Mesothelial cell of epicardium (in vitro differentiated cells): ENCODE measurements at places on chromosomes 6 and 20.

- no peak for DNase-seq
These were observed 7.3 kb upstream of the DOK5 start for GRCh38 chr20:54468082-54468481.

GRCh38 chr20:51688600-51689244 lies 79.5 kb downstream of the ATP9A start:
- DNase-seq = no peak

- DNase-seq = no peak
These were observed 35.8 kb upstream of the SHLD1 start for GRCh38 chr20:5714261-5715041.

- no peak for DNase-seq
These were observed 242.7 kb upstream of the TAB2 start for GRCh38 chr6:149074832-149075258.

- DNase-seq = no peak
These were observed 2.6 kb downstream of the SENP6 start for GRCh38 chr6:75604294-75604693.

DNA sequence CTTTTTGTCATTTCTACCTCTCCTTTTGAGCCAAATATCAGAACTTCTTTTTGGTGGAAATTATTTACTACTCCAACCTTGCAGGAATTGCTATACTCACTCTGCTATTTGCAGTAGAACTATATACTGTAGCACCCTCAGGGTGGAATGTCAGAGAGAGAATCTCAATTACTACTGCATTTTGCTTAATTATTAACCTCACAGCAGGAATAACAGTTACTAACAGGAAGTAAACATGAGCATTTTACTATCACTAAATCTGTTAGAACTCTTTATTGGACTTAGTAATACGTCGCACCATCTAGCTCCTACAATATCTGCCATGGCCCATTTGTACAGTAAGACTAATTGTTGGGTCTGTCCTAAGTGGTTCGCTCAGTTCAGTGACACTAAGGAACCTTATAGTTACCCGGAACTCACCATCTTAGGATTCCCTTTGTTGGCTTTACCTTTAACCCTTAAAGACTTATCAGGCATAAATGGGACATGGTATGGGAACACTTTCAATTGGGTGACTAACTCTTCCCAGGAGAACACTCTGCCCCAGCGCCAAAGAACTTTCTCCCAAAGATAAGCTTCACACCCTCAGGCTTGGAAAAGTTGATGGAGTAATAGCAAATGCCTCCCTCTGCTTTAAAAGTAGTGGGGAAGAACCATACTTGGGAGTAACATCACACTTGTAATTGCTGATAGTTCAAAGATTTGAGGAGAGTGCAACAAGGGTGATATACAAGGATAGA lies 38.8 kb downstream of the PLN start:
- DNase-seq = no peak

- DNase-seq = no peak
These were observed 29.0 kb upstream of the GRM4 start for GRCh38 chr6:34174846-34175399.

DNA sequence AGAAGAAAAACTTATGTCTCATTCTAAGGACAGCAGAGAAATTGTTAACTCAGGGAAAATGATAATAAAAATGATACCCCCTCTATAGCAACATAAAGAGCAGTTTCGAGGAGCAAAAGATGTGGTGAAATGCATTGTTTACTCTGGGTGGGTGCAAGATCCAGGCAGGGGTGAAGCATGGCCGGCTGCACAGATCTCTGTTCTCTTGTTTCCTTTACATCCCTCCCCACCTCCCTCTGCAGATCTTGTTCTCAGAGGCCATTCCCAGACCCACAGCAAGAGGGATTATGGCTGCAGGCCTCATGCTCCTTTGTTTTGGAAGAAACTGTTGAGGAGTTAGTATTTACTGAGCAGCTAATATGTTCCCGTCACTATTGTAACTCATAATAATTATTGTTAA lies 1.8 kb downstream of the BTN3A1 start:
- DNase-seq = no peak

GRCh38 chr6:32713241-32713640 lies 27.9 kb upstream of the HLA-DQA2 start:
- no peak for DNase-seq

GRCh38 chr20:21028921-21029320 lies 77.2 kb downstream of the LINC00237 start:
- no peak for DNase-seq

DNA sequence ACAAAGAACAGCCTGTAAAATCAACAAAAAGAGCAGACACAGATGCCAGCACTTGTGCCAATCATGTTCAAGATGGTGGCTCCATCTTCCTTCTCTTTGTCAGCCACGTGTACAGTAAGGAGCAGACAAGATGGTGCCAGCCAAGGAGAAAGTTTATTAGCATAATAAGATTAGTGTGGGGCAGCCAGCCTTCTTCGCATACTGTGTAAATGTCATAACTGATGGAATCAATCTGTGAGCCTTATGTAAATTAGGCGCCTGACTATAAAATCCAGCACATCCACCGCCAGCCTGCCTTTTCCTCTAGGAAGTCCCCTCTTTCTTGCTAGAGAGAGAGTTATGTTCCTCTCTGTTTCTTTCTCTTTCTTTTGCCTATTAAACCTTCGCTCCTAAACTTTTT lies 99.7 kb upstream of the RALGAPA2 start:
- no peak for DNase-seq

GRCh38 chr6:29633534-29633905 lies 537 bp upstream of the GABBR1 start:
- no peak for DNase-seq

DNA sequence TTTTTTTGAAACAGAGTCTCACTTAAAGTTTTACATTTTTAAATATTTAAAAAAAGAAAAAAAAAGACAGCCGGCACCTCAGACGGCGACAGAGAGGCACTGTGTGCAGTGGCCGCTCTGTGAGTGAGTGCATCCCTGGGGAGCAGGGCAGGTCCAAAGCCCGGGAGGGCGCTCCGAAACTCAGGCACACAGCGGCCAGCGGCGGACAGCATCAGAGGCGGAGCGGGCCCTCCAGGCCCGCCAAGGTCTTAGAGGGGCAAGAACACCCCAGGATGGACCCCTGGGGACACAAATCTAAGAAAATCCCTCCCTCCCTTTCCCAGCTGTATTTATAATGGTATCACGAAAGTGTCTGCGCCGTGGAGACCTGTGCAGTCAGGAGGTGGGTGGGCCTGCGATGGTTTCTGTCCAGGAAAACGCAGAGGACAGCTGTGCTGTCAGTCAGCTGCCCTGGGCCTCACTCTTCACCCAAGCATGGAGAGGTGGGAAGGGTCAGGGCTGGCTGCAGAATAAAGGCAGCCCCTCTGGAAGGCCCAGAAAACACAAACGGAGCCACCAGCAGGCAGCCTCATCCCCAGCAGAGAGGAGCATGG lies 43.8 kb downstream of the TAF4 start:
- no peak for DNase-seq

- no peak for DNase-seq
These were observed 146.5 kb upstream of the ZNF217 start for GRCh38 chr20:53739799-53740785.

DNA sequence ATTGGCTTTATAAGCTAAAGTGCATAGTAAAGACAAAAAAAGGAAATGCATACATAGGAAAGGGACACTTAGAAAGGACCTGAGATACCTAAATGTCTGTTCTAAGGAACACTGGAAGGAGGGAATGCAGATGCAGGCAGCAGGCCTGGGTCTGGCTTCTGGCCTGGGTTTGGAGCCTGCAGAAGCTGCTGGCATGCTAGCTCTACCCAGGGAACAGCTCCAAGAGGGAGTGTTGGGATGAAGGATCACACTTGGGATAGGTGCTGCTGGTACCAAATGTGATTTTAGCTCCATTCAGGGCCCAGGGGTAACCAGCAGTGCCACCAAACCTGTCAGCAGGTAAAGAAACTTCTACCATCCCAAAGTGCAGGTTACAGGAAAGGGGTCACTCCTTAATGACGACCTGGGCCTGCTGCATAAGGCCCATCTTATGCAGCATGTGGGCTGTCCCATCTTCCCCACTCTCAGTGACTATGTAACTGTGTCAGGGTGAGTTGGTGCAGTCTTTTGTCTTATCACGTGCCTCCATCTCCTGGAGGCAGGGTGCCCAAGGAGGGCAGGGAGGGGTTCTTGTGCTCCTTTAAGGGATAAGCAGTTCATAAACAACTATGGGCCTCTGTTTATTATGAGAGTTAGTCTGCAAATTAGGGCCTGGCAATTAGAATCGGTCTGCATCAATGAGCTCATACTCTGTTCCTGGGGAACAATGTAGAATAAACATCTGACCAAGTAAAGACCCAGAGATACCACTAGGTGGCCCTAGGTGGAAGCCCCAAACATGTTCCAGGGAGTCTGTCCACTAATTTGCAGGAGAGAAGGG lies 26.9 kb downstream of the DDX27 start:
- DNase-seq = no peak

DNA sequence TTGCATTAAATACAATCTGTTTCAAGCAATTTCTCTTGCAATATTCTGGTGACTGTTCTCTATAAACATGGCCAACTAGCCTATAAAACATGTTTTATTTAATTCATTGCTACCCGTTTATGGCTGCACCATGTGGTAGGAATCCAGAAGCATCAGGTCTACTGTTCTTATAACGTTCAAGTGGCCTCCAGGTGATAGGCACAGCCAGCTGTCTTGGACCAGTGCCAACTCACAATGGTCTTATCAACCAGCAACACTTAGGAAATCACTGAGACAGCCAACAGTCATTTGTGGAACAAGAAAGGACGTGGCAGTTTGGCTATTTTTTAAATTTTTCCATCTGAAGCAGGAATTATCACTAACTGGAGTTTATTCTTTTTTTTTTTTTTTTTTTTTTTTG lies 193.6 kb downstream of the NKAIN2 start:
- DNase-seq = no peak

- no peak for DNase-seq
These were observed 7.0 kb downstream of the BPIFB2 start for GRCh38 chr20:33014336-33015113.

- DNase-seq = no peak
These were observed 31.5 kb downstream of the NINL start for GRCh38 chr20:25553819-25554296.

DNA sequence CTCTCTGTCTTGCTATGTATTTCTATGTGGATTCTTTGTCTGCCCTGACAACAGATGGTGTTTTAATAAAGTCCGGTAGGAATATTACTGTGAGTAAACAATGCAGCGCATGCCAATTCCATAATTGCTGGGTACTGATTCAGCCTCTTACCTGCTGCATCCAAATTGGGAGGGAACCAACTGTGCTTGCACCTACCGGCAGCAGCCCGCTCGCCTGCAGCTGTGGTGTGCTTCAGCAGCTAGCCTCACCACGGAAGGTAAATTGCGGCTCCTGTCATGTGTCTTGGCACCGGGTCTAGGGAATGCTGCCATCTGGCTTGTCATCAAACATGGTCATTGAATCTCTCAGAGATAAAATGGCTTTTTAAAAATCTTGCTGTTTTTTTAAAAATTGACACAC lies 704.8 kb upstream of the SLC35B3 start:
- no peak for DNase-seq

DNA sequence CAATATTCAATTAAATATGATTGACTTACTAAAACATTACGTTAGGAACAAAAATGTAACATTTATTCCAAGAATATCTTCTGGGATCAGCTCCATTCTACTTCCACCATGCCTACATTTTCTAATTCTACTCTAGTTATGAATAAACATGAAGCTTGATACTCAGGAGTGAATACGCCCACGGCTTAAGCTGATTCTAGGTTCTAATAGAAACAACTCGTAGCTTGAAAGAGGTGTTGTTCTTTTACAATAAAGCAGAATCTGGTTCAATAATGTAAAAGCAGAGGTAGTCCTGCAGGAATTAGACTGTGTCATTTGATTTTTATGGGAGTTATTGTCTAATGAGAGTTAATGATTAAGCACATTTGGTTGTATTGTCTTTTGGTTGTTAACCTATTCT lies 107.3 kb upstream of the OLIG3 start:
- no peak for DNase-seq

GRCh38 chr6:43338243-43338642 lies 29.6 kb upstream of the CRIP3 start:
- no peak for DNase-seq

DNA sequence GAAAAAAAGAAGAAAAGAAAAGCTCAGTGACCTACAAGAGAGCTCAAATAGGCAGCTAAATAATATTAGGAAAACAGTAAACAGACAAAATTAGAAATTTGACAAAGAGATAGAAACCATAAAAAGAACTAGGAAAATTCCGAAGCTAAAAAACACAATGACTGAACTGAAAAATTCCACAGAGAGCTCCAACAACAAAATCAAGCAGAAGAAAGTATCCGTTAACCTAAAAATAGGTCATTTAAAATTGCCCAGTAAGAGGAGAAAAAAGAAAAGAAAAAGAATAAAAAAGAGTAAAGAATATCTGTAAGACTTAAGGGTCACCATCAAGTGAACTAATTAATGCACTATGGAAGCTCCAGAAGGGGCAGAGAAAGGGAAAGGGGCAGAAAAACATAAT lies 6.6 kb upstream of the ECHDC1 start:
- DNase-seq = no peak

DNA sequence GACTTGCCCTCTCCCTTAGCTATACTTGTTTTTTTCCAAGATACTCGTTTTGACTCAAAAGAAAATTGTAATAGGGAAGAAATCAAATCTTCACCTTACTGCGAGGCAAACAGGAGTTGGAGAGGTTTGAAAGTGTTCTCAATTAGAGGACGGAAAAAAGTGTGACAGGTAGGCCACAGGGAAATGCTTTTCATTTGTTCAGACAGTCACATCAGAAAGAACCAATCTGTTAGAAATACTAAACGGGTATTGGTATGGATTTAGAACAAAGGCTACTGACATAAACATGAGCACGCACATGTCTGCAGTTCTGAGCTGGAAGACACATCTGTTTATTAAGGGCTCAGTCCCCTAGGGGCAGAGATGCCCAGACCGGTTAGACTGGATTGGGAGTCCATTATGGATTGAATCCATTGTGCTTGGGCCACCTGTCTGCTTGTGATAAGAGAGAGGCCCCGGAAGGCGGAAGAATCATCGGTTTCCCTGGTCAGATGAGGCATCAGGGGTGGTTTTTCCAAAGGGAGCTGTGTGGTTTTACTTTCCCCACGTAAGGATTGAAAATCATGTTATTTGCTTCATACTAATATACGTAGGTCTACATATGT lies 220.9 kb upstream of the MYLIP start:
- DNase-seq = no peak

DNA sequence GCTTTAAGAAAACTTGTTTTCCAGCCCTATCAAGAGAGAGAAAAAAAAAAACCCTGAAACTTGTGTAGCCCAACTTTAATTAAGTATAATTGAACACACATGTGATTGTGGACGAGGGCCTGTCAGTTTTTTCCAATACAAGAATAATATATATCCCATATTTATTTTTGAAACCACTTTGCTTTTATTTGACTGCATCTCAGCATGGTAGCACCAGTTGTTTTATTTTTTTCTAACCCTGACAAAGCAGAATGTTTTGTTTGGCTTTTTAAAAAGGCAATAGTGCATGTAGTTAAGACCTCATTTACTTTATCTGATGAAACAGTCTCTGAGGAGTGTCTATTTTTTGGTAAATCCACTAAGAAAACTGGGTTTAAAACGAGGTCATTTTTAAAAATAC lies 257.7 kb downstream of the CDKAL1 start:
- no peak for DNase-seq
